ENCODE measurements at places on chromosomes 6 and 20.

DNA sequence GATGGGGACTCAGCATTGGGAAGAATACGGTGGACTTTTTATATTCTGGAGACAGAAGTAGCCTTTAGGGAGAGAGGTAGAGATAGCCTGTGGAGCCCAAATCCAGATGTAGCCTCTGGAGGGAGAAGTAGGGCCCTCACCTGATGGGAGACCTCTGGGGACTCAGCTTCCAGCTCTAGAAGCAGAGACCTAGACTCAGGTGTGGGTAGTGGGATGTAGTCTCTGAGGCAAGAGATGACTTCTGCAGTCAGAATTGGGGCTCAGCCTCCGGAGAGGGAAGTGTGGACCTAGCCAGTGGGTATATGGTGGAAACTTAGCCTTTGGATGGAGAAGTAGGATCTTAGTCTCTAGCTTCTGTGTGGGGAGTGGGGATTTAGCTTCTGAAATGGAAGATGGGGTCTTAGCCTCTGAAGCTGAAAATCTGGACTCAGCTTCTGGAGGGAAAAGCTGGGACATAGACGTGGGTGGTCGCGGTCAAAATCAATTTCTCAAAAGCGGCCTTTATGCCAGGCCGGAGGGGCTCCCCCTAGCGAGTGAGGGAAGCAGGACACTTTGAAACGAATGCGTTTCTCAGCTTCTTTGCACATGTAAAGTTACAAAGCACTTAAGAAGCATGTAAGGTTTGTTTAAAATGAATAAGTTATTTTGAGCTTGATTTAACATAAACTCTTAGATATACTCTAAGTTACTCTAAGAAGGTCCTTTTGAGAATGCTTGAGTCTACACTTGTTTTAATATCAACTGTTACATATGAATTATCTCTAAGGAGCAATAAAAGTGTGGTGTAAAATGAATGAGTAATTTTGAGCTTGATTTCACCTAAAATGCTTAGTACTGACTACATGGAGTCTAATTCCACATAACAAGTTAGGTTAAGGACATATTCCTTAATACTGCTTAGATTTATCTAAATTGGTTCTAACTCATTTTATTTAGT is 12.9 kb upstream of the ZNF343 start:
- DNase-seq: peak; percentile 16

- no peak for DNase-seq
Observed at GRCh38 chr6:35036059-35036827, 104.9 kb downstream of the TCP11 start.

GRCh38 chr6:99348288-99349170 is 945 bp downstream of the FAXC start:
- DNase-seq: no peak

DNA sequence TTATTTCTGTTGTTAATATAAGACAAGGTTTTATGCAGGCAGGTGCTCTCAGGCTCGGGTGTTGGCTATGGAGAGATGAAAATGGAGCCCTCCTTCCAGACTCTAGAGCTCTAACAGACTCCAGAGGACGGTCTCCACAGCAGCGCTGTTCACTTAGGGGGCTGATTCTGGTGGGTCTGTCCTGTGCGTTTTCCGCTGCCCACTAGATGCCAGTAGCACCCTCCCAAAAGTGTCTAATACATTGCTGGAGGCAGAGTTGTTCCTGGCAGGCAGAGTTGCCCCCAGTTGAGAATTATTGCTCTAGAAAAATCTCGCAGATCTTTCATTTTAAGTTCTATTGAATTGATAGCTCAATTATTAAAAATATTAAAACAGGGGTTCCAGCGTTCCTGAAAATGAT is 109.9 kb downstream of the MAP3K4 start:
- DNase-seq: no peak
